ENCODE measurements at places on chromosomes 6 and 20.

DNA sequence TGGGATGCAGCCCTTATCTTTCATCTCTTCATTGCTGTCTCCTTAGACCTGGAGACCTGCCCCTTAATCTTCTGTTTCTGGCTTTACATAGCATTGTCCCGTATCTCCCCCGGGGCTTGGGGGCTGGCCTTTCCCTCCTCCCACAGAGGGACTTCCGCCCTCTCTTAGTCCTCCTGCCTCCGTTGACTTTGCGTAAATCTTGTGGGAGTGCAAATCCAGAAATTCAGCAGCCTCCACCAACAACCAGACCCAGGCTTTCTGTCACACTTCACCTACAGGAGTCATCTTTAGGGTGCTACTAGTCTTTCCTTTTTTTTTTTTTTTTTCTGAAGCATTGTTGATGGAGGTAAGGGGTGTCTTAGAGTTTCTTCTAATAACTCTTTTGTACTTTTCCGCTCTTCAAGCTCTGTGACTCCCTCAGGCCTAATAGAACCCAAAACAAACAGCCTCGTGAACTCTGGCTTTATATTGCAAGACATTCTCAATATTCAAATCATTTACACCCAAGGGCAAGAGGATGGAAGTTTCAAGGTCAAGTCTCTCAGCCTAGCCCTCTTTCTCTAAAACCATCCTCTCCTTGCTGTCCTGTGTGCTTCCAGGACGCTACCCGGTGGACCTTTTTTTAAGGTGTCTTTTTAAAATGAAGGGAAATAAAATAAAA, 66.2 kb downstream of the RREB1 start:
- DNase-seq: no peak

GRCh38 chr20:54015496-54015895, 54.9 kb downstream of the BCAS1 start:
- DNase-seq: no peak

- DNase-seq: no peak
These were observed 47.7 kb upstream of the TMEM244 start for GRCh38 chr6:129908858-129909257.

- DNase-seq: no peak
These were observed 679.5 kb upstream of the NRSN1 start for GRCh38 chr6:23446469-23446967.

- no peak for DNase-seq
These were observed 64.3 kb downstream of the TTI1 start for GRCh38 chr20:37968841-37969401.

DNA sequence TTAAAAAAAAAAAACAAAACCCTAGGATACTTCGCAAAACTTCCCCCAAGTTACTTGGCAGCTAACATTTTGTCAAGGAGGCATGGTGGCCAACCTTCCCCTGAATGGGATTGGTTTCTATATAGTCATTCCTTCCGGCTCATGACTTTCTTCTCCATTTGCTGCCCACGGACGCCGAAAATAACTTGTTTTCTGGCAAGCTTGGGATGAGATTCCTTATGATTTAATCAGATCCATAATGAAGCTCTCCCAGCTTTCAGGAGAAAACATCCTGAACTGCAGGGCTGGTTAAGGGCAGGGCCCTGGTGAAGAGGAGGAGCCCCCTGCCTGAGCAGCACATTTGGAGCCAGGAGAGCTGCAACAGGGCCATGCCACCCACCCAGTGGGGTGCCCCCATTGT, 49.9 kb downstream of the PPP1R16B start:
- no peak for DNase-seq

- DNase-seq: no peak
These were observed 24.2 kb downstream of the ISM1 start for GRCh38 chr20:13245250-13245723.

DNA sequence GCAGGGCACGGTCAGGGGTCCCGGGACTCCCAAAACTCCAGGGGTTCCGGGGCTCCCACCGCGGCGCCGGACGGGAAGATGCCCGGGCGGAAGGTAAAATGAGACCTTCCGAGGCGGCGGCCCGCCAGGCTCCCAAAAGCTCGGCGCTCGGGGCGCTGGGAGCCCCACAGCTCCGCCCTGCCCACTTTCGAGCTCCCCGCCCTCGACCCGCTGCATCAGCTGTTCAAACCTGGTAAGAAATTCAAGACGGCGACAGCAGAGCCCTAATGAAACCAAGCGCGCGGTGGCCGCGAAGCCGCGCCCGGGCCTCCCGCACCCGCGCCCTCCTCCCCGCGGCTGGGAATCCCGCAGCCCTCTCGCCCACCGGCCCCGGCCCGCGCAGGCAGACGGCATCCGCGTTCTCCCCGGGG, 369 bp downstream of the SLC4A11 start:
- no peak for DNase-seq

Data from stimulated activated CD8-positive, alpha-beta memory T cell treated with anti-CD3 and anti-CD28 coated beads, Interleukin-15, amount 100 ng/mL, for 4 hours (primary cell).